ENCODE measurements at places on chromosomes 4 and X. TPM values are rescaled to one million over a fixed set of nuclear protein-coding genes. Genes with fewer than 3 reads are reported as not detected.

- H3K27ac ChIP-seq, result no peak overlapping the region
- H3K4me3 ChIP-seq, result no peak overlapping the region
- no peaks in the 10 kb centered on the region for H3K36me3 ChIP-seq
- H3K27me3 ChIP-seq, result no peaks in the 10 kb centered on the region
- DNase-seq, result no peak
- no peaks in the 10 kb centered on the region for H3K4me1 ChIP-seq
Observed at GRCh38 chr4:10506077-10506476, 48.9 kb upstream of the ZNF518B start.

Gene STAG2
- total RNA-seq, result 94.9 TPM

Gene GPR82
- total RNA-seq, result not detected

Gene CLOCK
- 21.6 TPM for total RNA-seq

GRCh38 chr4:186651624-186652023 lies 72.0 kb downstream of the FAT1 start:
- no peaks in the 10 kb centered on the region for H3K27me3 ChIP-seq
- no peak overlapping the region for H3K27ac ChIP-seq
- H3K4me1 ChIP-seq, result peaks cover 12% of the 10 kb centered on the region
- H3K36me3 ChIP-seq, result no peaks in the 10 kb centered on the region
- no peak for DNase-seq

- no peak overlapping the region for H3K4me3 ChIP-seq
- no peak overlapping the region for H3K27ac ChIP-seq
- no peak for DNase-seq
- no peaks in the 10 kb centered on the region for H3K36me3 ChIP-seq
Observed at GRCh38 chr4:81609844-81610243, 138.1 kb upstream of the RASGEF1B start.

Gene SSX4
- 0.32 TPM for total RNA-seq

DNA sequence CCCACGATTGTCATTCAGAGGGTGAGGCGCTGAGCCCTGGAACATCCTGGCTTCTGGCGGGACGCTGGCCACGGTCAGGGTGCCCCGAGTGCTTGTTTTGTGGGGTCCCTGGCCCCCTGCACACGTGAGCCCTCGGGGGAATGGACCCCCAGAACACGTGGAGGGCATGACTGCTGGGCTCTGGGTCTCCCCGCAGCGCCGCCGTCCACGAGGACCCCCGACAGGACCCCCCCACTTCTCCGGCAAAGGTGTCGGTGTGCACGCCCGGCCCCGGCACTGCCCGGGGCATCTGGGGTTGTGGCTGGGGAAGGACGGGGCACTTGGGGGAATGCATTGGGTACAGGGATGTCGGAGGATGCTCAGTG lies 13.9 kb upstream of the GTPBP6 start:
- H3K4me1 ChIP-seq, result no peaks in the 10 kb centered on the region
- H3K27me3 ChIP-seq, result peaks cover 2% of the 10 kb centered on the region

GRCh38 chrX:47707031-47707780 lies 48.2 kb upstream of the UXT start:
- no peaks in the 10 kb centered on the region for H3K4me1 ChIP-seq
- H3K27me3 ChIP-seq, result no peaks in the 10 kb centered on the region
- H3K36me3 ChIP-seq, result no peaks in the 10 kb centered on the region
- H3K4me3 ChIP-seq, result no peak overlapping the region
- H3K27ac ChIP-seq, result no peak overlapping the region

- H3K27me3 ChIP-seq, result no peaks in the 10 kb centered on the region
- no peaks in the 10 kb centered on the region for H3K36me3 ChIP-seq
- no peak for DNase-seq
- H3K4me3 ChIP-seq, result peak within 1 kb of the TSS; percentile 43
- H3K27ac ChIP-seq, result no peak within 1 kb of the TSS
- H3K4me1 ChIP-seq, result 0 out of 2 replicates have a peak, but pooled peaks cover 2% of the 10 kb centered on the region
Observed at GRCh38 chrX:102651242-102652011, at the start of gene GPRASP1. Gene GPRASP1, plus strand, starts transcription at chrX:102651483. Its CDS starts 2,431 bp downstream, at chrX:102653914.

Gene XAGE1A
- total RNA-seq, result not detected

- H3K27me3 ChIP-seq, result no peaks in the 10 kb centered on the region
- peak overlapping the region; percentile 33 for H3K27ac ChIP-seq
- no peaks in the 10 kb centered on the region for H3K36me3 ChIP-seq
- no peak overlapping the region for H3K4me3 ChIP-seq
- H3K4me1 ChIP-seq, result peaks cover 11% of the 10 kb centered on the region
- no peak for DNase-seq
Observed at GRCh38 chr4:114561590-114561989, 37.0 kb upstream of the UGT8 start.

DNA sequence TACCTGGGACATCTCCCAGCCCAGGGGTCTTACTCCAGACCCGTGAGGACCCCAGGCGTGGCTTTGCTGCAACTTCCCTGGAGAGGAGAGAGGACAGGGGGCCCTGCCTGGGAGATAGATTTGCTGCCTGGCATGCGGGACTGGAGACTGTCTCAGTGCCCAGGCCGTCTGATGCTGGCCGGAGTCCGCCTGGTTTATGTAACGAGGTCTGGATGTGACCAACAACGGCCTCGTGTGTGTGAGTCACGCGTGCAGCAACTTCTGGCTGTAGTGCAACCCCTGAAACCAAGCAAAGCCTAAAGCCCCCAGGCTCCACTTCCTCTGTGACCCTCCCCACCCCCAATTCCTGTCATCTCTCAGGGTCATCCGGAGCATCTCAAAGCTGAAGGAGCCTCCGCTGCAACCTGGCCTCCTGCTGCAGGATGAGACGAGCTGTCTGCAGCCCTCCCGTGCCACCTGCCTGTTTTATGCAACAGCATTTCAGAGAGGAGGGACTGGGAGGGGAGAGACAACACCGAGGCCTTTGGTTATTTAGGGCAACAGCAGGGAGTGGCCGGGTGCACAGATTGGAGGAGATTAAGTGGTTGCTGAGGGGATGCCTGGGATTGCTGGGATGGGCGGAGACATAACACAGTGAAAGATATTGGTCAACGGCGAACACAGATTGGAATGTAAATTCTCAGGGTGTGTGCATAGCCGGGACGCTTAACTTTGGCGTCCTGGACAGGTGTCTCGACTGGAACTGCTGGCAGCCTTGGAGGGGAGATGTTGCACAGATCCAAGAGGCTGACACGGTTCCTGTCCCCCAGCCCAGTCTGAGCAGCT lies 16.0 kb downstream of the XG start:
- no peak overlapping the region for H3K4me3 ChIP-seq
- DNase-seq, result no peak
- no peaks in the 10 kb centered on the region for H3K27me3 ChIP-seq
- H3K27ac ChIP-seq, result no peak overlapping the region

GRCh38 chr4:39335566-39335965 lies 30.6 kb downstream of the RFC1 start:
- H3K27me3 ChIP-seq, result no peaks in the 10 kb centered on the region
- H3K4me3 ChIP-seq, result no peak overlapping the region
- DNase-seq, result no peak

Gene UGT8
- 24.0 TPM for total RNA-seq

DNA sequence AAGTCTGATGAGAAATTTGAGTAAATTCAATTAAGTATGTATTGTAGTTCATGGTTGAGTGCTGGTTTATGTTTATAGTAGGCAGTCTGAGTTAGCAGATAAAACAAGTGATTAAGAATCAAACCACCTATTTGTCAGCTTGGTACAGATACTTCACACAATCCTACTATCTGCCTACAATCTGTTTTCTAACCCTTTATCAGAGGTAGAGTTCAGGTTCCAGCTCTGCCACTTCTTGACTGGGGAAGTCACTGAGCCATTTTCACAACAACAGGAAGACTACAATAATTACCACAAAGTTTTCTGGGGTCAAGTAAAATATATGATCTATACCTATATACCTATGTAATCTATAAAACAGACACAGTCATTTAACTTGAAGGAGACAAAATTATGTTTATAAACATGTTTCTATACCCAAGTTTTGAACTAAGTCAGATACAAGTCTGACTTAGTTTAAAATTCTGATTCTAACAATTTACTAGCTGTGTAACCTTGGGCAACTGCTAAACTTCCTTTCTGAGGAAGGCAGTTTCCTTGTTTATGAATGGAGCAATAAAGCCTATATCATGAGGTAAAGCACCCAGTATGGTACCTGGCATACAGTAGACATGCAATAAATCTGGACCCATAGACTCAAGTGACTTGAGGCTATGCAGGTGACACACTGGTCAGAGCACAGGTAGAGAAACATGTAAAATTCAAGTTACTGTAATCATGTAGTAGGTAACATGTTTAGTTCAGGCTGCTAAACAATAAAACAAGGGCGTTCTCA lies 37.2 kb upstream of the BDH2 start:
- H3K36me3 ChIP-seq, result peaks cover 8% of the 10 kb centered on the region
- H3K4me1 ChIP-seq, result no peaks in the 10 kb centered on the region
- H3K27me3 ChIP-seq, result no peaks in the 10 kb centered on the region
- no peak for DNase-seq
- no peak overlapping the region for H3K4me3 ChIP-seq
- no peak overlapping the region for H3K27ac ChIP-seq

Gene MAD2L1
- total RNA-seq, result 93.0 TPM

GRCh38 chr4:100841911-100842310 lies 324.1 kb upstream of the EMCN start:
- no peaks in the 10 kb centered on the region for H3K27me3 ChIP-seq
- no peak overlapping the region for H3K4me3 ChIP-seq
- H3K27ac ChIP-seq, result no peak overlapping the region
- no peak for DNase-seq
- H3K36me3 ChIP-seq, result no peaks in the 10 kb centered on the region

- no peak overlapping the region for H3K4me3 ChIP-seq
- no peaks in the 10 kb centered on the region for H3K36me3 ChIP-seq
- H3K27ac ChIP-seq, result no peak overlapping the region
- DNase-seq, result no peak
Observed at GRCh38 chr4:7166237-7166636, 26.1 kb upstream of the SORCS2 start.

DNA sequence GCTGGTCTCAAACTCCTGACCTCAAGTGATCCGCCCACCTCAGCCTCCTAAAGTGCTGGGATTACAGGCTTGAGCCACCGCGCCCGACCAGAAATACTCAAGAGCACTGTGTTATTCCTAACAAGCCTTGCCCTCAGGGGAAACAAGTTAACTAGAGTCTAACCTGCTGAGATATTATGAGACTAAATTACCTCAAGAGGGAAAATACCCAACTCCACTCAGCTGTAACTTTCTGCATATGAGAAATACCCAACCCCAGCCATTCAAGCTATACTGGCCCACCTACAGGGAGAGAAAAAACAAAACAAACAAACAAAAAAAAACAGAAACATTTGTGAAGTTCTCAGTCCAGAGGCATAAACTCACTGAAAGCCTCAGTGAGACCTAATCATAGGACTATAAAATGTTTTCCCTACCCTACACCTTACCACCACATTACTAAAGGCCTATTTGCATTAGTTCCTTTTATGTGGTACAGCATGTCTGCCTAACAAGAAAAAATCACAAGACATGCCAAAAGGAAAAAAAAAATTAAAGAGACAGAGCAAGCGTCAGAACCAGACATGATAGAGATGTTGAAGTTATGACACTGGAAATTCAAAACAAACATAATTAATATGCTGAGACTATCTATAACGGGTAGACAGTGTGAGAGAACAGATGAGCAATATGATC lies 876.0 kb downstream of the FSTL5 start:
- no peaks in the 10 kb centered on the region for H3K36me3 ChIP-seq
- no peak overlapping the region for H3K27ac ChIP-seq
- no peaks in the 10 kb centered on the region for H3K27me3 ChIP-seq
- no peak for DNase-seq
- no peaks in the 10 kb centered on the region for H3K4me1 ChIP-seq
- no peak overlapping the region for H3K4me3 ChIP-seq

DNA sequence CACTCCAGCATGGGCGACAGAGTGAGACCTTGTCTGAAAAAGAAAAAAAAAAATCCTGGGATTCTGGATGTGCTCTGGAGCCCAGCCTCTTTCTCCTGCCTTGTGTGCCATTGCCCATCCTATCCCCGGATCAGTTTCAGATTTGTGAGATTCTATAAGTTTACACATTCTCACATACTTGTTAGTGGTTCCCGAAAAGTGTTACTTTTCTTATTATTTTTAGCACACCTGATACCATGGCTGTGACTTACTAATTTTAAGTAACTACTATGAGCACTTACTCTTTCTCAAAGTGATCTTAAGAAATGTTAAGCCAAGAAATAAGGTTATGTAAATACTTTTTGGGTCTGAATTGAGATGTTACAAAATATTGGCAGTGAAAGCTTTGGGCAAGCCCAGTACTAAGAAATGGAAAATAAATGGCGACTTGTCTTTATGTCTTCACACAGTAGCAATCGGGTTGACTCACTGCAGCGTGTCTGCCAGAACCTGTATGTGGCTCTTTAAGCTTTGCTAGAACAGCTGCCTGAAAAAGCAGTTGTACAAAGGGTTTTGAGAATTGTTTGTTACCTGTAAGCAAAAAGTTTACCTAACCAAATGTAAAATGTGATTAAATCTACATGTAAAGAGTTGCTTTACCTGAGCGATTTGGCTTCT lies 118.7 kb downstream of the KLHL8 start:
- DNase-seq, result no peak
- H3K27ac ChIP-seq, result no peak overlapping the region
- H3K4me3 ChIP-seq, result no peak overlapping the region
- no peaks in the 10 kb centered on the region for H3K27me3 ChIP-seq
- H3K4me1 ChIP-seq, result peaks cover 2% of the 10 kb centered on the region
- H3K36me3 ChIP-seq, result no peaks in the 10 kb centered on the region

Gene FABP2
- not detected for total RNA-seq

DNA sequence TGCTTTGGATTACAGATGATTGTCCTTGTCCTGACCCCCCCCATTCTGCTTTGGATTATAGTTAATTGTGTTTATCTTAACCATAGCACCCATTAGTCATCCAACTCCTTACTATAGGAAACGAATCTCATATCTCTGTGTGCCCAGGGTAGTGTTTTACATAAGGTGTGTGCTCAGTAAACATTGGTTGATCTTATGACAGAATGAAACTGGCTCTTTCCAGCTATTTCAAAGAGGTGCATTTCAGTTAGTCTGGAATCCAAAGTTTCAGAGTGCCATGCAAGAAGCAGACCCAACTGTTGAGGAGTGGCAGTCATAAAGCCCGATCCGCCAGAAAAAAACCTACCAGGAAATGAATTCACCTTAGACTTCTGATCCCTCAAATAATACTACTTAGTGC lies 14.7 kb downstream of the TRIM2 start:
- no peak for DNase-seq
- H3K36me3 ChIP-seq, result no peaks in the 10 kb centered on the region
- H3K27ac ChIP-seq, result no peak overlapping the region

DNA sequence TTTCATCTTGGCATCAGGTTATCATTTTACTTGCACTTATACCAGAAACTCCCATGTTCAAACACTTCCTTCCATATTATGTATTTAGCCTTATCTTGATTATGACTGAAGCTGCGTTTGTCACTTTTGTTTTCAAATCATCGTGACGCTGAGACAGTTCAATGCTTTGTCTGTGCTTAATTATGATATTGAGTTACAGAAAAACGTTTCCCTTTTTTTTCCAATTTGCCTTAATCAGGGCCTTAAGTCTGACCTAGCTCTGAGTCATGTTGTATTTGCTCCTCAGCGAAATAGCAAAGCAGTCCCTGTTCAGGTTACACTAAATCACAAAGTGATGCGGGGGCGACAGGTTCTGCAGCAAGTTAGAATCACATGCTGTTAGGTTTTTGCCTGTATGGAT lies 254.7 kb downstream of the AFF2 start:
- H3K27ac ChIP-seq, result no peak overlapping the region
- no peak for DNase-seq
- no peaks in the 10 kb centered on the region for H3K36me3 ChIP-seq
- no peaks in the 10 kb centered on the region for H3K27me3 ChIP-seq
